ACHN (cell line): ENCODE measurements at places on chromosomes 12 and 14.

DNA sequence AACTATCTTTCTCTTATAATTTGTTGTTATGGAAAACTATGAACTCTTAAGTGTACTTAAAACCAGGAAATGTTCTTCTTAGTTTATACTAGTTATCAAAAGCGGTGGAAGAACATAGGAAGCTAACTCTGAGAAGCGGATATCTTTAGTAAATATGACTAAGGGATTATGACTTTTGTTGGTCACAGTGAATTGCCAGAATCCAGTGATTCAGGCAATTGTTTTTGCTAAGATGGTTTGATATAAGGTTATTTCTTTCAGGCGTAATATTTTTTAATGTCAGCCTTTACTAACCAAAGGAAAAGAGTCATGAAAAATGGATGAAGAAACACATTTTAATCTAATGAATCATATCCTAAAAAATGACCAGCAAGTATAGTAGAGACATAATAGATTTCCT, 473.5 kb downstream of the FOXG1 start:
- DNase-seq, result no peak

DNA sequence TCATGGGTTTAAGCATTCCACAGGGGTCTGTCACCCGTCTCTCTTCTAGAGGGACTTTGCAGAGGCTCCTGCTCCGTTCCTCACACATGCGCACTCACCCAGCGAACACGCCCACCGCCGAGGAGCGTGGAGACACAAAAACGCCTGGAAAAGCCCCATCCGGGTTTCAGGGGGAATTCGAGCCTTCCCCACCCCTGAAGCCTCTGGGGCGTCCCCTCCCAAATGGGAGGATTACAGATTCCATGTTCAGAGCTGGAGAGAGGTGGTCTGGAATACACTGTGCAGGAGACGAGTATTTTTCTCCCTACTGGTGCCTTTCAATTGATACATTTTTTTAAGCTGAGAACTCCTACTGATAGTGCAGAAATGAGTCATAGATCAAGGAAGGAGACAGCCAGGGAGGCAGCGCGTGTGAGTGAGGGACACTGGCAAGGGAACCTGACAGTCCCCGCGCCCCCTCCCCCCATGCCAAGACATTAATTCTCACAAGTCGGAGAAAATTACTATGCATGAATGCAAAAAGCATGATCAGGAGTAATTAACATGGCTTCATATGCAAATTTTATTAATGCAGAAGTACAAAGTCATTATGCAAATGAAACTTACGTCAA, 36.9 kb downstream of the BCL11B start:
- DNase-seq, result no peak

- DNase-seq, result no peak
Measured at GRCh38 chr14:67228325-67228984, 12.8 kb upstream of the PALS1 start.

GRCh38 chr12:131917711-131918306, 11.3 kb upstream of the PUS1 start:
- no peak for DNase-seq

- no peak for DNase-seq
Measured at GRCh38 chr12:45863332-45863731, 127.0 kb downstream of the SCAF11 start.
